ENCODE measurements at places on chromosomes 16 and 17.

GRCh38 chr16:23512168-23512695 is 1.9 kb upstream of the GGA2 start:
- DNase-seq, result no peak

- DNase-seq, result no peak
Observed at GRCh38 chr17:17491031-17491471, 5.1 kb downstream of the RASD1 start.

- no peak for DNase-seq
Observed at GRCh38 chr17:519450-520212, 167.0 kb upstream of the RPH3AL start.

- DNase-seq, result no peak
Observed at GRCh38 chr16:8236816-8237215, 353.5 kb downstream of the TMEM114 start.

DNA sequence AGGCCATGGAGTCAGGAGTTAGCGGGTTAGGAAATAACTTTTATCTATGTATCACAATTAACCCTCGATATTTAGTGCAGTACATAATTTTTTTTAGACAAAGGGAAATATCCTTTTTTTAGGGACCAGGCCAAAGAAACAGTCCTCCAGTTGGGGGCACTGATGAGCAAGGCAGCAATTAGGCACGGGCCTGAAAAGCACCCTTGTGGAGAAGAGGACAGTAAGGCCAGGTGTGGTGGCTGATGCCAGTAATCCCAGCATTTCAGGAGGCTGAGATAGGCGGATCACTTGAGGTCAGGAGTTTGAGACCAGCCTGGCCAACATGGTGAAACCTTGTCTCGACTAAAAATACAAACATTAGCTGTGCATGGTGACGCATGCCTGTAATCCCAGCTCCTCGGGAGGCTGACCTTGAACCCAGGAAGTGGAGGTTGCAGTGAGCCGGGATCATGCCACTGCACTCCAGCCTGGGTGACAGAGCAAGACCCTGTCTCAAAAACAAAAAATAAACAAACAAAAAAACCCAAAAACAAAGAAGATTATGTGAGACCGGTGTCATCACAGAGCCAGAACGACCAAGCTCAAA is 158.3 kb upstream of the NOL11 start:
- no peak for DNase-seq

GRCh38 chr16:50881956-50882355 is 140.1 kb downstream of the CYLD start:
- DNase-seq, result no peak

DNA sequence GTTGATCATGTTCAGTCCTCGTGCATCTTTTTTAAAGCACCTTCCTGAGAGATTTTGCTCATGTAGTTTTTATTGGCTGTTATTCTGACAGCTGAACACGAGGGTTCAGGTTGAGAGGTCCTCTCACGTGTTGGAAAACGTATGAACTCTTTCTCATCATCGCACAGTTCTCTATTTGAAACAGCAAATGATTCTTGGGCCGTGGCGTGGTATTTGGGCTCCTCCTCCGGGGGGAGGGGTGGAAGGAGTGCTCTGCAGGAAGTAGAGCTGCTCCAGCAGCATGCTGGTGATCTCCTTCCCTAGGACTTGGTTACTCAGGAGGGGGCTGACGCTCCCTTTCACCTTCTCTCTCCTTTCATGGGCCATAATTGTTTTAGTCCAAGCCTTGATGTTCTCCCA is 70.4 kb downstream of the KSR1 start:
- DNase-seq, result no peak

DNA sequence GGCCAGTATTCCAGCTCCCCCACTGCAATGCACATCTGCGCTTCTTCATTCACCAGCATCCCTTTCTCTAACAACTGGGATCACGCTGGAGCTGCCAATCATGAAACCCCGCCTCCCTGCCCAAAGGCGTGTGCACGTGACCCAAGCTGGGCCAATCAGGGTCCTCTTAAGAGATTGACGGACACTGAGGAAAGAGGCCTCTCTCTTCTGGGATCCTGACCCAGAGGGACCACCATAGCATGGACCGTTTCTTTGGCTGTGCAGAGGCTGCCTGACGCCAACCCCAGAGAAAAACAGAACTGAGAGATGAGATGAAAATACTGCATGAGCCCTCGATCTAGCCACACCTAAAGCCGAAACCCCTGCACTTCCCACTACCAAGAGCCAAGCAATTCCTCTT is 32.0 kb downstream of the COTL1 start:
- DNase-seq, result no peak

GRCh38 chr17:76726776-76727718 is at the start of gene METTL23:
TSS of gene METTL23 (plus strand) at chr17:76726839. CDS start at chr17:76729711, 2,872 bp downstream.
- no peak for DNase-seq

GRCh38 chr17:71304498-71305158 is 816.2 kb upstream of the SOX9 start:
- no peak for DNase-seq

Data from iPS DF 19.7 (cell line).